ENCODE measurements at places on chromosomes 1 and 21.
A peak's percentile ranks its signal among the peaks of the same experiment; 100 is the strongest.

GRCh38 chr1:184223216-184223615 is 163.6 kb upstream of the C1orf21 start:
- peak; percentile 14 for DNase-seq

DNA sequence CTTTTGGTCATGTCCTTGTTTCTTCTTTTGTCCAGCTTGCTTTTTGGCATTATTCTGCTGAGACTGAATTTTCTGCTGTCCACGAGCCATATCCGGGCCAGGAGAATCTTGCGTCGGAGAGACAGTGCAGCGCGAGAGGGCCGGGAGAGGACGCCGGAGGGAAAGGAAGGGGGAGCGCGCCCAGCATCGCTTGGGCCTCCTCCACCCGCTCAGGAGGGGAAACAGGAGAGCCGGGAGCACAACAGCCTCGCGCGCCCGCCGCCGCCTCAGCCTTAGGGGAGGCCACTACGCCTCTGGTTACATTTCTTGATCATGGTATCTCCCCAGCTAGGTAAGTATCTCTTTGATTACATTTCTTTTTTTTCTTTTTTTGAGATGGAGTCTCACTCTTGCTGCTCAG is 7.4 kb upstream of the DEGS1 start:
- no peak for DNase-seq

DNA sequence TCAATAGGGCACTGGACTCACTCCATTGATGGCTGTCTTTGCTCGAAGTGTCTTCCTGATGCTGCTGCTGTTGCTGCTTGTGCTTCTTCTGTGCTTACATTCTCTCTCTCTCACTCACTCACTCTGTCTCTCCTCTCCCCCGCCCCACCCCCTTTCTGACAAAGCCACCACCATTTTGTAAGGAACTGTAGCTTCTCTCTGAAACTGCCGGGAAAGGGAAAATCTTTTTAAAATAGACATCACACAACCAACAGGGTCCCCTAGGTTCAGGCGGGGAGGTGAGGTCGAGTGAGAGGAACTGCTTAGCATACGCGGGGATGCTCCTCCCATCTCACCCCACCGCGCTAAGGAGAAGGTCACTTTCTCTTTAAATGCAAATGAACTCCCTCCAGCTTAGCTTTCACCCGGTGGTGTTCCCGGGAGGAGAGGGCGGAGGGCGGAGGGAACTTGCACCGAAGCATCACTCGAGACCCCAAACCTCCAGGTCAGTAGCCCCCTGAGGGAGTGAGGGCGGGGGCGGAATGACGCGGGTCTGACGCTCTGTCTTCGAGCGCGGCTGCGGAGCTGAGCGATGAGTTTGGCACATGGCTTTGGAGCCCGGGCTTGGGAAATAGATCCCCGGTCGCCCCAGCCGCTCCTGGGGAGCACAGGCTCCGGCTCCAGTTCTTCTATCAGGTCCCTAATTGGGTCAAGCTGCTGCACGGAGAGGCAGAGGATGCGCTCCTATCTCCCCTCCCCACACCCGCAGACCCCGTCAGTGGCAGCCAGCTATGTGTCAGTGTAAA is at the start of gene CCDC28B:
TSS of gene CCDC28B (plus strand) at position 370 of the 785 bp plus-strand sequence. CDS start 1,341 bp downstream, outside the sequence.
- DNase-seq: peak; percentile 60

GRCh38 chr1:3907031-3907534 is 7.0 kb upstream of the C1orf174 start:
- peak; percentile 28 for DNase-seq

DNA sequence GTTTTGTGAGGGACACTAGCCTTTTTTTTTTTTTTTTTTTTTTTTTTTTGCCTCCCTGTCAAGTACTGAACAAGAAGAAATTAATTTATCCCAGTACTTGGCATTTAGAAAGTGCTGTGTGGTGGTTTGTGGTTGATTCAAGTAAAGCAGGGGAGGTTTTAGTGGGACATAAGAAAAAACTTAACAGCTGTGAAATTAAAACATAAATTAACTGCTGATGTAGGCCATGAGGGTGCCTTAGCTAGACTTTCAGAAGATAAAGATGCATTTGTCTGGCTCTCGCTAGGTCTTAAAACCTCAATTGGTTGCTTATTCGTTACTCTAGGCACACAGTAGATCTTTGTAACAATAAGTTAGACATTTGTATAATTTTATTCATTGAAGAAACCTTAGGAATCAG is 52.3 kb downstream of the SPATA46 start:
- DNase-seq: no peak

DNA sequence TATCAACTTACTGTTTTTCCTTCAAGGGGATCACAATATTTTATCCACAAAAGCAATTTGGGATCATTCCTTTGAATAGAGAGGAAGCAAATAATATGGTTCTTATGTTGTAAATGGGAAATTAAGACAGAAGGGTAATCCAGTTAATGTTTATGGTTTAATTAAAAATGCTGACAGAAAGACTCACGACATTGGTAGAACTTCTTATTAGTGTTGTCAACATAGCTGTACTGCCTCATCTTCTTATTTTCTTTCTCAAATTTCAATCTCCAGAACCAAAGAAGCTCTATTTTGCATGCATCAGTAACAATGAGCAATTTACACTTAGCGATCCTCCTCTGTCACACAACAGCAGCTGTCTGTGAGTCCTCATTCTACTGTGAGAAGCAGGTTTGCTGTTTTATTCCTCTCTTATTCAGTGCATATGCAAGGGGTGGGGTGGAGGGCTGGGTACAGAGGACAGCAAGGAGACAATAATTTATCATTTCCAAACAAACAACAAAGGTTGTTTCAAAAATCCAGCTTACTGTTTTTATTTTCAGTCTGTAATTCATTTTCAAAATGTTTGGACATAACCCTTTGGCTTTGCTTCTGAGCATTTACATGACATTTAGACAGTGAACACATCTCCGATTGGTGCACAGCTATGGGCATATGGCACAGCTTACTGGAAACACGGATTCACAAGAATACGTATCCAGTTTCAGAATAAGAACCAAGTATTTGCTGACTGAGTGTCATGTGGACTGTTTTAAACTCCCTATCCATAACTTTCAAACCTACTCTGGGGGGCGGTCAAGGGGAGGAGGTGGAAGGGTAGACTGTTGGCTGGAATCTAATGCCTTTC is 335.9 kb downstream of the RGS7 start:
- DNase-seq: no peak

DNA sequence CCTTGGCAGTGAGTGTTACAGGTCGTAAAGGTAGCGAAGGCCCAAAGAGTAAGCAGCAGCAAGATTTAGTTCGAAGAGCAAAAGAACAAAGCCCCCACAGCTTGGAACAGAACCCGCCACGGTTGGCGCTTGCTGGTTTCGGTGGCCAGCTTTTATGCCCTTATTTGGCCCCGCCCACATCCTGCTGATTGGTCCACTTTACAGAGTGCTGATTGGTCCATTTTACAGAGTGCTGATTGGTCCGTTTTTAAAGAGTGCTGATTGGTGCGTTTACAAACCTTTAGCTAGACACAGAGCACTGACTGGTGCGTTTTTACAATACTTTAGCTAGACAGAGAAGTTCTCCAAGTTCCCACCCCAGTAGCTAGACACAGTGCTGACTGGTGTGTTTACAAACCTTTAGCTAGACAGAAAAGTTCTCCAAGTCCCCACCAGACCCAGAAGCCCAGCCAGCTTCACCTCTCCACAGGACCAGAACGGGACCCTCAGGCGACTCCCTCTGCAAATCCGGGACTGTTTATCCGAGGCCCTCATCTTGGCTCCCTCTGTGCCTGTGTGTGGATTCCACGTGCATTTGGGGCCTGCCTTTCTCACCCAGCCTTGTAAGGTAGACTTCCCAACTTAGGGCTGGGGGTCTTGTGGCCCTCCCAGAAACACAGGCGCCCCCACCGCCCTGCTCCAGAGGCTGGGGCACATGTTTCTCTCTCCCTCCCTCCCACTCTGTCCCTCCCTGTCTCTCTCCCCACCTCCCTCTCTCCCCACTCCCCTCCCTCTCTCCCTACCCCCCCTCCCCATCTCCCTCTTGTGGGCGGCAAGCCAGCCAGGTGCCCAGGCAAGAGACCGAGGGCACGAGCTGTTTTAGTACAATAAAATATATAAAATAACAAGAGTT is 12.6 kb downstream of the FTCD start:
- DNase-seq: no peak

- DNase-seq: no peak
These were observed 129.8 kb downstream of the S1PR1 start for GRCh38 chr1:101366513-101367215.

DNA sequence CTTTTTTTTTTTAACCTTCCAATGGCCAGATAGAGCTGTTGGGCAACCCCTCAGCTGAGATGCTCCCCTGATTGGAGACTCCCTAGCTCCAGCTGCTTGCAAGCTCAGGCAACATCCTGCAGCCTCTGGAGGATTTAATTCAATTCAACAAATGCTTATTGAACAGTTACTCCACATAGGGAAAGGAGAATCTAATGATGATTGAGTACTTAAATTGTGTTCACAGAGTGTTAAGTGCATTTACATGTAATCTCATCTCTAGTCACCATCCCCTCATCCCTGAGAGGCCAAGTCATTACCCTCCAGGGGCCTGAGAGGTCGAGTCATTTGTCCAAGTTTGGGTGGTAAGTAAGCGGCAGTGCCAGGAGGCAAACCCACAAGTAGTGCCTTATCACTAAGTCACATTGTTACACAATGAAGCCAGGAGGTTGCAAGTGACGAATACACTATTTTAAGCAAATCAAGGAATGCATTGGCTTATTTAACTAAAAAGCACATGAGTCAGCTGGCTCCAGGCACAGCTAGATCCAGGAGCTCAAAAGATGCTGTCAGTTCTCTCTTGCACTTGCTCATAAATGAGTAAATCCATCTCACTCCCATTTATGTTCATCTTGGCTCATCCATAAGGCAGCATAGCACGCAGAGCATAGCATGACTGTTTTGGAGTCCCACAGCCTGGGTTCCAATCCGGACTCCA is 64.3 kb downstream of the OPTC start:
- DNase-seq: no peak

- no peak for DNase-seq
These were observed 189.7 kb downstream of the SEC16B start for GRCh38 chr1:177780096-177780700.

DNA sequence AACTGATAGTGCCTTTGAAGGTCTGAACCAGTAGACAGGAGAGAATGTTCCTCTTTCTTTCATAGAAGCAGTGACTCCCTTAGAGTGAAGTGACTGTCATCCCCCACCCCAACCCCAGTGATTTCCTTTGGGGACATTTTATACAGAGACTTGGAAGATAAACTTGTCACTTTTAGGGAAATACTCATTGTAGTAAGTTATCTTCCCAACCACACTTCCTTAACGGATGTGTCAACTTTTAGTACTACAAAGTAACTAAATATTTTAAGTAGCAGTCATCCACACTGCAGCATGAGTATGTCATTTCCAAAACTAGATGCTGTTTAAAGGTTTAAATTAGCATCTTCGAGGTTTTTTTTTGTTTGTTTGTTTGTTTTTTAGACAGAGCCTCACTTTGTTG is 13.7 kb downstream of the LRRC8B start:
- DNase-seq: no peak

DNA sequence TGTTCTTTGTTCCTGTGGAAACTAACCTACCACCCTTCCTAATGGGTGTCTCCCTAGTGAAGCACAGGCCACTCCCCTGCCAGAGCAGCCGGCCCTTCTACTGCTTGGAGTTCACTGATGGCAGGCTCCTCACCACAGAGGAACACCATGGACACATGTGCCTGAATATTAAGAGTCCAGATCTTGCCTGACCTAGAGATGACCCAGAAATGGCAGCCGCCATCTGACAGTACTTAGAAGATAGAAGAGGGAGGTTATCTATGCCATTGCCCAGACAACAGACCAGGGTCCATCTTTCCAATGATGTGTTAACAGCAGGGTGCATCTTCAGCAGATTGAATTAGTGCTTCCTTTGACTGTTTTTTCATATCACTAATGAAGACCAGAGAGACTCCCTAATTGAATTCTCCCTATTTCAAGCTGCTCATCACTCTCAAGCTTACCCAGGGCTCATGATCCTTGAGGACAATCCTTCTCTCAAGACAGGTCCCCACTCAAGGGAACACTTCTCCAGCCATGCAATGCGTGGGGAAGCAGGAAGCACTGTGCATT is 59.8 kb downstream of the PLEKHA6 start:
- no peak for DNase-seq

DNA sequence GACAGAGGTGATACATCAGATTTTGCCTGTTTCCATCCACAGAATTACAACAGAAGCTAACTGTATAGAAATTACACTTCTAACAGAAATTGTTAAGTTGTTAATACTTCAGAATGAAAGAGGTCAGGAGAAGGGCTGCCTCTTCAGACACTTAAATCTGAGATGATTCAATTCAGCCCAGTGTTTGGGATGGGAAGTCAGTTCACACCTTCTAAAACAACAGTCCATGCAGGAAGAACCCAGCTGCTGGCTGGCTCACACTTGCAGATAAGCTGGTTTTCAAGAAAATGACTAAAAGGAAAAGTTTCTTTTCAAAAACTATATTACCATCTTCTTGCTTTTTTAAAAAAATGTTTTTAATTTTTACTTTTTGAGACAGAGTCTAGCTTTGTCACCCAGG is 132.4 kb downstream of the SMYD2 start:
- DNase-seq: no peak

GRCh38 chr21:42019706-42020105 is 9.5 kb upstream of the ZBTB21 start:
- no peak for DNase-seq

DNA sequence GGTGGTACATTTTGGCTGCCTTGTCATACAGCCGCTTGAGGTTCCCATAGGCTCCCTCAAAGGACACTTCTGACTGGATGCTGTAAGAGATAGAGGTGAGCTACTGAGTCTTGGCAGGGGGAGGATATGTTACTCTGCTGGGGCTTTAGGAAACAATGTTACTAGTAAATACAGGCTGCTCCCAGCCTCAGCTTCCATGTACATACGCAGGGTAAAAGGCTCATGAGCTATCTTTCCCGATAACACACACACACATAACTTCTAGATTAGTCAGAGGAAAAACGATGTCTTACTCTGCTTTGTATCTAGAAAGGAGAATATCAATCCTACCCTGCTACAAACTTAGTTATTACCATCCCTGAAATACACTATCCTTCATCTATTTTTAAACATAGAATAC is 14.3 kb downstream of the SMG5 start:
- DNase-seq: no peak

GRCh38 chr1:29945426-29945825 is 709.1 kb downstream of the PTPRU start:
- DNase-seq: no peak

GRCh38 chr1:110308247-110308646 is 30.9 kb upstream of the RBM15 start:
- DNase-seq: no peak

GRCh38 chr1:246029616-246030015 is 477.5 kb downstream of the SMYD3 start:
- DNase-seq: no peak

DNA sequence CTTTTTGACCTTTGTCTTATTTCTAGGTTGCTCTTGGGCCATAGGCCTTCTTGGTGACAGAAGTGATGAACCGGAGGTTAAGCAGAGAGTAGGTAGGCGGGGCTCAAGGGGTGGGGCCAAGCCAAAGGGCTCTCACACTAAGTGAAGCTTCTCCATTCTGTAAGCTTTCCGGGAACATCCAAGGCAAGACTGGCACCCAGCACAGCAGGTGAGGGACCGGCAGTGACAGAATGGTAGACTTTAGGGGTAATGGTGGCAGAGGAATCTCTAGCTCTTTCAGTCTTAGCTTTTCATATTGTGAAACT is at the start of gene TNFAIP8L2:
TSS of gene TNFAIP8L2 (plus strand) at position 135 of the 305 bp plus-strand sequence. CDS start 2,049 bp downstream, outside the sequence.
- peak; percentile 90 for DNase-seq

- no peak for DNase-seq
These were observed at the start of gene ACOT11 for GRCh38 chr1:54547601-54548388. Gene ACOT11, plus strand, starts transcription at chr1:54548228. Its CDS starts 82 bp downstream, at chr1:54548310.

- no peak for DNase-seq
These were observed 20.7 kb downstream of the HMGCS2 start for GRCh38 chr1:119748040-119748439.

GRCh38 chr21:39663742-39664492 is 51.2 kb downstream of the B3GALT5 start:
- DNase-seq: no peak
